ENCODE measurements at places on chromosomes 1 and 21.

- DNase-seq, result no peak
Observed at GRCh38 chr1:19973616-19974015, 5.8 kb downstream of the PLA2G2A start.

DNA sequence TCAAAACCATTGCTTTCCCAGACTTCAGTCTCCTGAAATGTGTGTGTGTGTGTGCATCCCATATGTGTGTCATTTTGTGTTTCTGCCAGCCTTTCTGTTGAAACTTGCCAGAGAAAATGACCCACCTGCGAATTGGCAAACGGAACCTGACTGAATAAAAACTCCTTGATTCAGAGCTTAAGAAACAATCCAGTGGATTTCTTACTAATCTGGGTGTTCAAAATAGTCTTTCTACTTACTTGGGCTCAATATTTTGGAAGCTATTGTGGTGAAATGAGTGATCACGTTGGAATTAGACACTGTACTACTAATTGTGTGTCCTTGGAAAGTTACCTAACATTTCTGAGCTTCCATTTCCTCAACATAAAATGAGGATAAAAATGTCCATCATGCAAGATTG, 138.9 kb upstream of the ERG start:
- DNase-seq, result no peak

- DNase-seq, result no peak
Observed at GRCh38 chr1:82486969-82487368, 686.2 kb downstream of the ADGRL2 start.

DNA sequence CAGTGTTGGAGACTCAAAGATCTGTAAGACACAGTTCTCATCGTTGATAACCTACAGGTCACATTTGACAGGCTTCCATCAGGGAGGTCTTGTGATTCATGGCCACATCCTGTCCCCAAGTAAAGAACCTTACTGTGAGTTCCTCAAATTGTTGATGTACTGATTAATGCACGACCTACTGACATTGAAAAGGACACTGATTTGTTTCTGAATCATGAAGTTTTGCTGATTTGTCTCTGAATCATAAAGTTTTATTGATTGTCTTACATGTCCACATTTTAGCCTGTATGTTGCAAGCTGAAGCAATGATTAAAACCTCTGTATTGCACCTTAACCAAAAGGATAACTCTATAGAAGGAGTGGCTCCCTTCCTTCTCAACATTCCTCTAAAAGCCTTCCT, 476.3 kb upstream of the RUNX1 start:
- DNase-seq, result no peak

DNA sequence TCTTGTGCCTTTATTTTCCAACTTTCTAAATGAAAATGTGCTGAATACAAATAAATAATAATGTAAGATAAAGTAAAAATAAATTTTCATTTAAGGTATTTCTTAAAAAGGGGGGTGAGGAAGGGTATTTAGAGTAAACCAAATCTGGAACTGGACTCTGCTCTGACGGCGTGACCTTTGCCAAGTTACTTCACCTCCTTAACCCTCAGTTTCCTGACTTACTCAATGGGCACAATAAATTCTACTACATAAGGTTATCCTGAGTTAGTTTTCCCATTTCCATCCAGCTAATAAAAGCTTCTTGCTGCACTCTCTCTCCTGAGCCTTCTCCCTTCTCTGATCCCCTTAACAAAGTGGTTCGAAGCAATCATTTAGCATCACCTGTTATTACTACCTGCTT, 93.9 kb downstream of the NID1 start:
- DNase-seq, result no peak

- DNase-seq, result no peak
Observed at GRCh38 chr1:63713627-63714481, 60.0 kb upstream of the ROR1 start.

Measured in GM20000 (cell line).